ENCODE measurements at places on chromosomes 6 and 20.

GRCh38 chr6:48080227-48081009 is 30.6 kb downstream of the PTCHD4 start:
- no peak for DNase-seq

DNA sequence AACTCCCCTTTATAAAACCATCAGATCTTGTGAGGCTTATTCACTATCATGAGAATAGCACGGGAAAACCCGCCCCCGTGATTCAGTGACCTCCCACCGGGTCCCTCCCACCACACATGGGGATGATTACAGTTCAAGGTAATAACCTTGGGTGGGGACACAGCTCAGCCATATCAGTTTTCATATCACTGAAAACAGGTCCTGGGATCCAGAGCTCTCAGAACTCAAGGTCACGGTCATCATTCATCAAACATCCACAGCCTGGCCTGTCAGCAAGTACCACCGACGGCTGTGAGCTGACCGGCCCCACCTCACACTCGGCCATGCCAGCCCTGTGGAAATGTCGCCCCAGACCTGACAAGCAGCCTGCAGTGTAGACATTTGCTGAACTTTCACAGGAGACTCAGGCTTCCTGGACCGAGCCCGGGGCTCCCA is 14.1 kb upstream of the FRMD1 start:
- no peak for DNase-seq

DNA sequence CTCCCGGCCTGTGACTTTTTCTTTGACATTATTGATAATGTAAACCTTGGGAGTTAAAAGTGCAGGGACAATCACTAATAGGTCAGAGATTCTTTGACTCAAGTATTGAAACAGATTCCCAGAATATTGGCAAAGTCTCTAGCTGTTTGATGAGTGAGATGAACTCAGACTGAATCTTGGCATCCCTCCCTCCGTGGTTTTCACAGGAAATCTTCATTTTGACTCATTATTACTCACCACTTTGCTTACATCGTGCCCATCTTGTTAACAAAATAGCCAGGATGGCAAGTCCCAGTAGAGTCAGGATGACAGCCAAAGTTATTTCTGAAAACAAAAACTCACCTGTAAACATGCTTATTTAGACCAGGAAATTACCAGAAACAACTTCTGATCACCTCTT is 2.0 kb downstream of the TSBP1 start:
- no peak for DNase-seq

DNA sequence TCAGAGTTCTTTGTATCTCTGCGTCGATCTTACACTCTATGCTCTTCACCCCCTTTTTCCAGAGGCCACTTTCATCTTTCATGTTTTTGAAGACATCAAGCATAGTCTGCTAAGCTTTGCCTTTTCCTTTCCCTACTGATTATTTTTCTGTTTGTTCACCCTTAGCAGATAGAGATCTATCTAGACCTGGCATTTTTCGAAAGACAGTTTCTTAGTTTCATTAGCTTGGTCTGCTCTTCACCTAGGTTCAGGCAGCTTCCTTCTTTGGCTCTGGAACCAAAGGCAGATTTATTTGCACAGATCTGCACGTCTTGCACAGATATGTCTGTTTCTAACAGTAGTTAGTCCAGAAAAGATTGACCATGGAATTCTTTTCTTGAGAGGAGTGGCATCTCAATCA is 122.7 kb upstream of the HS3ST5 start:
- no peak for DNase-seq

DNA sequence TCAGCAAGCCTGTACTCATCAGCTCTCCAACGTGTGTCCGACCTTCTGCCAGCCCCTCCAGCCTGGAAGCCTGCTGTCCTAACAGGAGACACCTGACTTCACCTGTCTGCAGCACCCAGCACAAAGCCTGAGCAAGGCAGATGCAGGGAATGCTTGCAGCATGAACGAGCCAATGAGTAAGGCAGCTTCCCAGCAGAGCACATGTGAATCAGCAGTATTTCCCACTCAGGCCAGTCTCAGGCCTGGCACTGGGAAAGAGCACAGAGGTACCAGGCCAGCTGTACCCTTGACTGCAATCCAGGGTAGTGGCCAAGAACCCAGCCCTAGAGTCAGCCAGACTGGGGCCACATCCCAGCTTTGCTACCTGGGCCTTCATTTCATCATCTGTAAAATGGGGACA is 120.8 kb downstream of the MAFB start:
- DNase-seq, result no peak

DNA sequence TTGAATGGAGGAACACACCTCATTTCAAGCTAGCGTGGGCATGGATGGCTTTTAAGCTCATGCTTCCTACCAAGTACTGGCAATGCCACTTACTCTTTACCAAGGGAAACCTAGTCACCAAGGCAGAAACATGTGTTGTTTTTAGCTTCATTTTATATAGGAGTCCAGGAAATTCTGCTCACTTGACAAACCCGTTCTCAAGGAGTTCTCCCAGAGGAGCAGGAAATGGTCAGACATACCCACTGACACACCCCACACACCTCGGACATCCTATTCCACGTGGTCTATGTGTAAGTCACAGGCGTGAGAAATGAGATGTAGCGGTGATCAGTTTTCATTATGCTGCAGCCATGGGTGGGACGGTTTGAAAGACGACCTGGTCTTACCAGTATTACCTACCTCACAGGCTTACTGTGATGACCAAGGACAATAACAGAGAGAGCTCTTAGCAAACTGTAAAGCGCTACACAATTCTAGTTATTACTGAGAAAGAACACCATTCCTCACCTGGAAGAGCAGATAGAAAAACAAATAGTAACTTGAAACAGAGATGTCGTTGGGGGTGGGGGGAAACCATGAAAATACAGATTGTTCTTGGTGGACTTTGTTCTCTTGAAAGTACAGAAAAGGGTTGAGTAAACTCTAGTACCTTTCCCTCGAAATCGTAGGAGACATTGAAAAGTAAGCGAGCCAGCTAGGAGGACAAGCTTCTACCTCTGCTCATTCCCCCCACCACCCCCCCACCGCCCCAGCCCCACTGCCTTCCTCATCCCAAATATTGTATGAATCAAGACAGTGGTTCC is 1.7 kb downstream of the CNKSR3 start:
- no peak for DNase-seq

DNA sequence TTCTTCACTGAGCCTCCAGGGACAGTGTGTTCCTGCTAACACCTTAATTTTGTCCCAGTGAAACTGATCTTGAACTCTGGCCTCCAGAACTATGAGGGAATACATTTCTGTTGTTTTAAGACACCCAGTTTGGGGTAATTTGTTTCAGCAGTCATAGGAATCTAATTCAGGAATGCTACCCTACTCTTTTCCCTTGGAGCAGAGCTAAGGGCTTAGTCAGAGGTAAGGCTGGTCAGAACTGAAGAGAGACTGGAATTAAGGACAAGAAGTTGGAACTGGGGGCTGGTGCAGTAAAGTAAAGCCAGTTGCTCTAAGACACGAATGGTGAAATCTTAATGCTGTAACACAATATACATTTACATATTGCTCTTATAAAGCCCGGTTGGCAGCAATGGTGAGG is 809.7 kb downstream of the MAFB start:
- no peak for DNase-seq

- DNase-seq, result no peak
Measured at GRCh38 chr6:150395388-150396009, 26.7 kb downstream of the IYD start.

GRCh38 chr20:60477958-60478357 is 519.7 kb downstream of the CDH26 start:
- DNase-seq, result no peak

DNA sequence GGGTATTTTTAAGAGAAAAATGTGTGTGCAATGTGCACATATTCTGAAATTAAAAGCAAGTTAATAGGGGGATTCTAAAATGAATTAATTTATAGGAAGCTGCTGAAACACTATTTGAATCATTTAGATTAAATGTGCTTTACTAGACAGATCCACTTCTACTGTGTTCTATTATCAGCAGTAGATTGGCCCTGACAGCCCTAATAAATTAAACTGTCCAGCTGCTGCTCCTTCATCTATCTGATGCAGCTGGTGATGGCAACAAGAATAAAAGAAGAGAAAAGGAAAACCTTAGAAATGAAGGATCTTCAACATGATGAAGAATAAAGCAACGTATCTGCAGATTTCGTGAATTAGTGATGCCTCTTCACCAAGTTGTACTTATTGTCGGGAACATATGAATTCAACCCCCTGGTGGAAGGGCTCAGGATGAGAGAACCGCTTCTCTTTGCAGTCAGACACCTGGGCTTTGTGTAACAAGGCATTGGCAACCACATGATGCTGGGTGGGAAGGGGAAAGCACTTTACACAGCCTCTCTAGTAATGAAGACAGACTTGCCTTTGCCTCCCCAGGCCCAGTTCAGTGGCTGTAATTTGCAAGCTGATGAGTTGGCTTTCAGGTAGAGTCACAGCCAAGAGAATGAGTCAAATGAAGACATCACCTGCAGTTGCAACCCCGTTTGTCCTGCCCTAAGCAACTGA is 94.4 kb downstream of the LAMP5 start:
- DNase-seq, result no peak

GRCh38 chr6:78614961-78615360 is 252.4 kb upstream of the IRAK1BP1 start:
- no peak for DNase-seq

- DNase-seq, result no peak
Measured at GRCh38 chr20:19314621-19315020, 102.2 kb downstream of the SLC24A3 start.

DNA sequence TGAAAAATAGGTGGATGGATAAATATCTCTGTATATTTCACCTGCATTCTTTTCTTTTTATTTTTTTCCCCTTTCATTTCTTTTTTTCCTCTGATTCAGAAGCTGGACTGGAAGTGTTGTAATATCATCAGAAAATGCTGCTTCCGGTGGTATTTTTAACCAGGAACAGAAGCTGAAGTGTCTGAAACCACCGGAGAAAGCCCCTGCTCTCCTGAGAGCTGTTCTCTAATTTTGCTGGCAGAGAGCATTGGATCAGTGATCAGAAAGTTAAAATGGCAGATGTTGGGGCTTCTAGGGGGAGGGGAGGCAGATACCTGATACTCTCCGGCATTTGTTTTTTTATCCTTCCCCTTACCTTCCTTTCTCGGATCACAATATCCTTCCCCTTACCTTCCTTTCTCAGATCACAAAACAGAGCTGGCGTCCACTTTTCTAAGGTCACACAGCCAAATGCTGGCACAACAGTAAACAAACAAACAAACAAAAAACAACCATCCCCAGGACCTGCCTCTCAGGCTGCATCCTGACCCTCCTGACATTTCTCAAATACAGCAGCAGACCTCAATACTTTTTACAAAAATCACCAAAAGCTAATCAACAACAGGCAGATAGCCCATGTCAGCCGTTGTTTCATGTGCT is 143.2 kb upstream of the ZNF217 start:
- DNase-seq, result no peak

GRCh38 chr6:81984599-81984998 is 232.1 kb upstream of the TENT5A start:
- DNase-seq, result no peak

- DNase-seq, result no peak
Measured at GRCh38 chr6:18795726-18796125, 408.6 kb downstream of the RNF144B start.

- DNase-seq, result peak; percentile 56
Measured at GRCh38 chr6:71107911-71108420, 151.1 kb upstream of the B3GAT2 start.

DNA sequence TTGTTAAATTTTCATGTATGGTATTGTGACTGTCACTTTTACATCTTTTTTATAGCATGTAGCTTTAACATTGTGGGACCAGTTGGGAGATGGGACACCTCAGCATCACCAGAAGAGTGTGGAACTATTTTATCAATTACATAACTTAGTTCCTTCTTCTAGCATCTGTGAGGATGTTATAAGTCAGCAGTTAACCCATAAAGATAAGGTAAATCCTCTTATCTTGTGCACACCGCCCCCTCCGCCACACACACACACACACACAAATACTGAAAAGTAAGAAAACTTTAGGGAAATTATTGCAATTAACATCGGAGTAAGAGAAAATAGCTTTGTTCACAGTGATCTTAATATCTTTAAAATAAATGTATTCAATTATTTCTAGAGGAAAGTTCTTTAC is 60.9 kb downstream of the PGM3 start:
- no peak for DNase-seq

DNA sequence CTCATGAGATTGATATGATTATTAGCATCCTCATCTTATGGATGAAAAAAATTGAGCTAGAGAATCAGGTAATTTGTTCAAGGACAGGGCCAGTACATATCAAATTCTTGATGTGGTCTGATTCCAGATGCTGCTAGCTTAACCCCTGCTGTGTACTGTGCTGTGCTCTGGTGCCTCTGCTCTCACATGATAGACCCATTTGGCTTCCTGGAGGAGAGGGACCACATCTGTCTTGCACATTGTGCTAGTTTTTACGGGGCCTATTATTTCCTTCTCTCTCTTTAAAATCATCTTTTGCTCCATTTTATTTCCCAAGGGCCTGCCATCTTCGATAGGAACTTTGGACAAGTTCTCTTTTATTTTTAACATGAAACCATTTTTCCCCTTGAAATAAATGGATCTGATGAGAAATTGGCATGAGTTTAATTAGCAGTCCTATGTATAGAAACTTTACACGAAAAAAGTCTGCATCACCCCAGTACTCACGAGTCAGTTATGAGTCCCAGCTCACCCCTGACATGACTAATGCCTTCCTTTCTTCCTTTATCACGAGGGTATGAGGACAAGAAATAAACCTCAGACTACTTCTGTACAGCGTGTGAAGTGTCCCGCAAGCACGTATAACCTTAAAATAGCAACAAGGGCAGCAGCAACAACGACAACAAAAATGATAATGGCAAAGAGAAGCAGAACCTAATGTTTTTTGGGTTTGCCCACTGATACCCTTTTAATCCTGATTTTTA is 26.5 kb downstream of the CD109 start:
- DNase-seq, result no peak

DNA sequence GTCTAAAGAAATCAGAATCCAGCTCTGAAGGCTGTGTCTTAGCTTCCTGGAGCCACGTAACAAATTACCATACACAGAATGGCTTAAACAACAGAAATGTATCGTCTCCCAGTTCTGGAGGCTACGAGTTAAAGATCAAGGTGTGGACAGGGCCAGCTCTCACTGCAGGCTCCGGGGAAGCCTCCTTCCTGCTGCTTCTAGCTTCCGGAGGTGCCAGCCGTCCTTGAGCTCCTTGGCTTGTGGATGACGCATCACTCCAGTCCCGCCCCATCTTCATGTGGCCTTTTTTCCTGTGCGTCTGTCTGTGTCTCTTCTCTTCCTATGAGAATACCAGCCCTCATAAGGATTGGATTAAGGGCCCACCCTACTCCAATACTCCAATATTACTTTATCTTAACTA is 319.1 kb upstream of the QKI start:
- DNase-seq, result no peak

DNA sequence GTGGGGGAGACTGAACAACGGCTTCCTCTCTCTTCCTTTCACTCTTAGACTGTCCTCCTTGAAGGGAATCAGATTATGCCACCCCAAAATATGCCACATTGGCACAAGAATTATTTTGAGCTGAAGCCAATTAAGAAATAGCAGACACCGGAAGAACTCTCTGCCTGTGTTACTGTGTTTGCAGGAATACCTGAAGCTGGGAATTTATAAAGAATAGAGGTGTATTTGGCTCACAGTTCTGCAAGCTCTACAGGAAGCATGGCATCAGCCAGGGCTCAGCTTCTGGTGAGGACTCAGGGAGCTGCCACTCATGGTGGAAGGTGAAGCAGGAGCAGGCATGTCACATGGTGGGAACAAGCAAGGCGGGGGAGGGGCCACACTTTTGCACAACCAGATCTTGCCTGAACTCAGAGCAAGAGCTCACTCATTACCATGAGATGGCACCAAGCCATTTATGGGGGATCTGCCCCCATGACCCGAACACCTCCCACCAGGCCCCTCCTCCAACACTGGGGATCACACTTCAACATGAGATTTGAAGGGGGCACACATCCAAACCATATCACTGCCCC is 46.0 kb downstream of the PCNA start:
- no peak for DNase-seq

GRCh38 chr6:98641949-98642719 is 192.2 kb upstream of the POU3F2 start:
- DNase-seq, result no peak

All from hindlimb muscle (tissue), 1 donor.